ENCODE measurements at places on chromosomes 7 and 10.

GRCh38 chr10:30000802-30001571, 58.4 kb downstream of the JCAD start:
- no peak for DNase-seq

GRCh38 chr10:12350167-12350872, 973 bp downstream of the CAMK1D start:
- DNase-seq, result peak; percentile 53

DNA sequence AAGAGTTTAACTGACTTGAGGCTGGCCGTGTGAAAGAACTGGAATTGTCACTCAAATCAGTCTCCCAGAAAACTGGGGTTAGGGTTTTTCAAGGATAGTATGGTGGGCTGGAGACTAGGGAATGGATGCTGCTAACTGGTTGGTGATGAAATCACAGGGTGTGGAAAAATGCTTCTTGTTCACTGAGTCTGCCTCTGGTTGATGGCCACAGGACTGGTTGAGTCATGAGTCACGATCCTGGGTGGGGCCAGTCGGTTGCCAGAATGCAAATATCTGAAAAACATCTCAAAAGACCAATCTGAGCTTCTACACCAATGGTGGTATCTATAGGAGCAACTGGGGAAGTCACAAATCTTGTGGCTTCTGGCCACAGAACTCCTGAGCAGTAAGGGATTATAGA, 16.3 kb upstream of the BAMBI start:
- DNase-seq, result no peak

DNA sequence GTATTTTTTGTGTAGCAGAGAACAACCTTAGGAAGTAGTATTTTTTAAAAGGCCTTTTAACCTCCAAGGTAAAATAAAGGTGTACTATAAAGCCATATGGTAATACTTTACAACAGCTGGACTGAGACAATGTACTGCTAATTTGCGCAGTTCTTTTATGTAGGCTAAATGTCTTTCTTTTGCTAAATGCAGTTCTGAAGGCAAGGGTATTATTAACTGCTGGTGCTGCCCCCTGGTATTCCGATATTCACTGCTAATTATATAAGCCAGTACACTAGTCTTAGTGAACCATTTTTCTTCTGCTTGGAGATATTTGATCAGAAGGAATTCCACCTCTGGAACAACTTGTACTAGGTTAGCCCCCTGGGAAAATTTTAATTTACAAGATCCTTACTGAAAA, 272.0 kb upstream of the FERD3L start:
- DNase-seq, result no peak

GRCh38 chr10:113713640-113713982, 33.9 kb downstream of the CASP7 start:
- DNase-seq, result no peak

DNA sequence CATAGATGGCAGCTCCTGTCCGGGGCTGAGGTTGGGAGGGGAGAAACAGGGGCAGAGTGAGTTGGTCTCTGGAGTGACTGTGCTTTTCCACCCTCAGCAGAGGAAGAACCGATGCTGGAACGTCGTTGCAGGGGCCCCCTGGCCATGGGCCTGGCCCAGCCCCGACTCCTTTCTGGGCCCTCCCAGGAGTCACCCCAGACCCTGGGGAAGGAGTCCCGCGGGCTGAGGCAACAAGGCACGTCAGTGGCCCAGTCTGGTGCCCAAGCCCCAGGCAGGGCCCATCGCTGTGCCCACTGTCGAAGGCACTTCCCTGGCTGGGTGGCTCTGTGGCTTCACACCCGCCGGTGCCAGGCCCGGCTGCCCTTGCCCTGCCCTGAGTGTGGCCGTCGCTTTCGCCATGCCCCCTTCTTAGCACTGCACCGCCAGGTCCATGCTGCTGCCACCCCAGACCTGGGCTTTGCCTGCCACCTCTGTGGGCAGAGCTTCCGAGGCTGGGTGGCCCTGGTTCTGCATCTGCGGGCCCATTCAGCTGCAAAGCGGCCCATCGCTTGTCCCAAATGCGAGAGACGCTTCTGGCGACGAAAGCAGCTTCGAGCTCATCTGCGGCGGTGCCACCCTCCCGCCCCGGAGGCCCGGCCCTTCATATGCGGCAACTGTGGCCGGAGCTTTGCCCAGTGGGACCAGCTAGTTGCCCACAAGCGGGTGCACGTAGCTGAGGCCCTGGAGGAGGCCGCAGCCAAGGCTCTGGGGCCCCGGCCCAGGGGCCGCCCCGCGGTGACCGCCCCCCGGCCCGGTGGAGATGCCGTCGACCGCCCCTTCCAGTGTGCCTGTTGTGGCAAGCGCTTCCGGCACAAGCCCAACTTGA, 2.7 kb downstream of the REPIN1 start:
- DNase-seq, result no peak

DNA sequence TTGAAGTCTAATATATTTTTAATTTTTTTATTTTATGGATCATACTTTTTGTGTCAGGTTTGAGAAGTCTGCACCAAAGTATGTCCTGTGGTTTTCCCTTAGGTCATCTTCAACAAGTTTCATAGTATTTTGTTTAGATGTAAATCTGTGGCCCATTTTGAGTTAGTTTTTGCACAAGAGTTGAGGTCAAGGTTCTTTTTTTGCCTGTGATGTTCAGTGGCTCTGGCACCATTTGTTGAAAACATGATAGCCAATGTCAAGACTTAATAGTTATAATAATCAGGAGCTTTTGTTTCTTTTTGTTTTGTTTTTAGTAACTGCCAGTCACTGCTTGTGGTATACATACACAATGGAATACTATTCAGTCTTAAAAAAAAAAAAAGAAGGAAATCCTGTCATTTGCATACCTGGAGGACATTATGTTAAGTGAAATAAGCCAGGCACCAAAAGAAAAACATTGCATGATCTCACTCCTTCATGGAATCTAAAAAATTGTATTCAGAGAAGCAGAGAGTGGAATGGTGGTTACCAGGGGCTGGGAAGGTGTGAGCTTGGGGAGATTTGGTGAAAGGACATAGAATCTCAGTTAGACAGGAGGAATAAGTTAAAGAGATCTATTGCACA, 61.3 kb downstream of the EGFR start:
- DNase-seq, result no peak

DNA sequence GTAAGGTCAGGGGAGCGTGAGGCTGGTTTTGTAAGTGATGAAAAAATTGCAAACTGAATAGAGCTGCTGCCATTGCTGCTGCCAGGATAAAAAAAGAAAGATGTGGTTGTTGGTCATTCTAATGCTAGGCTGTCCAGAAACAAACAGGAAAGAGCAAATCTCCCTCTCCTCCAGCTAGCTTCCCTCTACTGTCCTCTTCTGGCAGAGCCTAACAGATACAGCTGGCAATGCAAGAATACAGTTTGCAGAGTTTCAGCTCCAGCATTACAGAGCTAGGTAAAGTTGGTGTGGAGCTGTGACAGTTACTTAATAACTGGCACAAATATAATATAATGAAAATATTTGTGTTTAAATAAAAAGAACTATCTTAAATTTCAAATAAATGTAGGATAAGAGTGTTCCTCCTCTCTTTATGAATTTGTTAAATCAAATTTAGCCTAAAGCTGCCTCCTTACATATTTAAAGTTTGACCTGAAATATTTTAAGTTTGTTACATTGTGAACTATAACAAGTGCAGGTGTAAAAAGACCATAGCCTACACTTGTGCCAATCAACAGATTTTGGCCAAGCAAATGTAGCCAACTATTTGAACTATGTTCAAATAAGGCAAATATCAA, 407.7 kb downstream of the SH2D4B start:
- DNase-seq, result no peak

DNA sequence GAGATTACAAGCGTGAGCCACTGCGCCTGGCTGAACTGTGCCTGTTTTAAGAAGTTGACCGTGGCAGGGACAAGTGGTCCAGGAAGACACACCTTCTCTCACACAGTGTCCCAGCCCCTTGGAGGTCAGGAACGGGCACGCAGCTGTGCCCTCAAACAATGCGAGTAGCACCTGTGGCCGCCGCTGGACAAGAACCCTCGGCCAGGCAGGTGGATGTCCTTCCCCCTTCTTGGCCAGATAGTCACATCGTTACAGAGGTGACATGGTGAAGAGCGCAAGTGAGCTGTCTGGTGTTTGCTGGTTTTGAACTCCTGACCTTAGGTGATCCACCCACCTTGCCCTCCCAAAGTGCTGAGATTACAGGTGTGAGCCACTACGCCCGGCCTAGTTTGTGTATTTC, 8.8 kb downstream of the ZFAND2A start:
- DNase-seq, result no peak

GRCh38 chr7:47617131-47617530, 35.2 kb upstream of the TNS3 start:
- no peak for DNase-seq

DNA sequence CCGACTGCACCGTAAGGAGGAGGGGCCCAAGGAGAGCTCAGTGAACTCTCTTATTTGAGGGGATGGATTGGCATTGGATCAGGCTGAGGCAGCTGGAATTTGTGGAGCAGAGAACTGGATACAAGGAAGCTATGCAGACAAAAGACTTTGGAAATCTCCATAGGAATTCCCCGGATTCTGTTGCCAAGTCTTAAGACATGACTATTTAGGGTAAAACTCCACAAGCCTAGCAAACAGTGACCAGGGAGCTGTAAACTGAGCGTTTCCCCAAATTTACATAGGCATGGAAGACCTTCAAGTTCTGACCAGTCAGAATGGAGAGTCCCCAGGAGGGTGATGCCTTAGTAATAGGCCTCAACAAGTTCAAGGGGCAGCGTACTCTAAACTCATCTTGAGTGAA, 82.5 kb upstream of the PCBD1 start:
- no peak for DNase-seq

GRCh38 chr10:18418541-18419215, 232.7 kb downstream of the NSUN6 start:
- DNase-seq, result no peak

GRCh38 chr7:72334066-72334465, 78.1 kb downstream of the CALN1 start:
- DNase-seq, result no peak

- no peak for DNase-seq
Observed at GRCh38 chr7:6500691-6501090, 50.6 kb downstream of the GRID2IP start.

DNA sequence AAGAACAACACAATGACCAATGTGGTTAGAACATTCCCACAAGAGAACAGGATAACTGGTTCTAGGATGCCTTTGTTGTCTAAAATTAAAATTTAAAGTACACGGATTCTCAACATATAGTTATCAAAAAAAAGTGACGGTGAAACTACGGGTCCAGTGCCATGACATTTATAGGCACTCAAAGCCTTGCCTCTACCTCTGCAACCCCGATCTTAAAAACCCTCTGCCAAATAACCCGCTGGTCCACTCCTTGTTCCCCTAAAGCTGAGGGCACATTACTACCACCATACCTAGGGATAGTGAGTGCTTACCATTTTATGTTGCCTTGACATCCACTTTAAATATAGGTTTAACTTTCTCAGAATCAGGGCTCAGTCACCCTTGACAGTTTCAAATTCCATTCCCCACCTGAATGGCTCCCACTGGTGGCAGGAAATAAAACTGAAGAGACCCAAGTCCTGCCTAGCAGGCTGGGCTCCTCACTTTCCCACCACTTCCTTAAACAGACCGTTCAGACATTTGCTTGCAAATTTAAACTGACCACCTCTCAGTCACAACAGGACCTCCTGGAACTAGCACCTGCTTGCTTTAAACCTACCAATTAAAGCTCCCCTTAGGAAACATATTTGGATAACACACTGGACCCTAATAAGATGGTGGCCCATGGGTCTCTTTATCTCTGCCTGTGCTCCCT, 169.9 kb upstream of the ASAH2 start:
- DNase-seq, result no peak

- peak; percentile 39 for DNase-seq
Observed at GRCh38 chr7:2417981-2418481, 14.6 kb downstream of the CHST12 start.

GRCh38 chr7:149714081-149714909, 59.1 kb downstream of the ZNF467 start:
- peak; percentile 92 for DNase-seq

DNA sequence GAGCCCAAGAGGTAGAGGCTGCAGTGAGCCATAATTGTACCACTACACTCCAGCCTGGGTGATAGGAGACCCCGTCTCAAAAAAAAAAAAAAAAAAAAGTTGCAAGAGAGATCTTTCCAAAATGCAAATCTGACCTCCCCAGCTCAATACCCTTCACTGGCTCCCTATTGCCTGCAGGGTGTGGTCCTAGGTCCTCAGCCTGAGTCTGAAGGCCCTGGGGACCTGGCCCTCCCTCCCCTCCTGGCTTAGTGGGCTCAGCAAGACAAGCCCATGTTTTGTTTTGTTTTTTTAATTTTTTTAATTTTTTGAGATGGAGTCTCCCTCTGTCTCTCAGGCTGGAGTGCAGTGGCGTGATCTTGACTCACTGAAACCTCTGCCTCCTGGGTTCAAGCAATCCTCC, 20.6 kb downstream of the SRRM3 start:
- DNase-seq, result no peak

DNA sequence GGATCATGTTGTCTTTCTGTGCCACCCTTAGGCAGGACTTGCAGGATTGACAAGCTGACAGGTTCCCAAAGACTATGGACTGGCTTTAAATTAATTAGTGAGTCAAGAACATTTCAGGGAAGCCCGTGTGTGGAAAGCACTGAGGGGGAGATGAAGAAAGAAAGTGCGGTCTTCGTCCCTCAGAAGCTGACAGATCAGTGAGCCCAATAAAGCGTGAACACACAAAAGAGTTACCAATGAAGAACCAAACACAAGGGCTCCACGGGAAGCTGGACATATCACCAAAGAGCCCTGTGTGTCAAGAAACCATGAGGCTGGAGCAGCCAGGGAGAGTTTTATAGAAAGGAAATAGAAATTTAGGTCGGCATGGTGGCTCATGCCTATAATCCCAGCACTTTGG, 725.8 kb downstream of the PARD3 start:
- DNase-seq, result no peak

Measured in stimulated activated CD4-positive, alpha-beta T cell treated with anti-CD3 and anti-CD28 coated beads, Interleukin-1b, Interleukin-23, amount 100 ng/mL, for 48 hours (primary cell).